Sigmoid colon (tissue), 7 donors: ENCODE measurements at places on chromosomes 2 and 18.
A peak's percentile ranks its signal among the peaks of the same experiment; 100 is the strongest.

DNA sequence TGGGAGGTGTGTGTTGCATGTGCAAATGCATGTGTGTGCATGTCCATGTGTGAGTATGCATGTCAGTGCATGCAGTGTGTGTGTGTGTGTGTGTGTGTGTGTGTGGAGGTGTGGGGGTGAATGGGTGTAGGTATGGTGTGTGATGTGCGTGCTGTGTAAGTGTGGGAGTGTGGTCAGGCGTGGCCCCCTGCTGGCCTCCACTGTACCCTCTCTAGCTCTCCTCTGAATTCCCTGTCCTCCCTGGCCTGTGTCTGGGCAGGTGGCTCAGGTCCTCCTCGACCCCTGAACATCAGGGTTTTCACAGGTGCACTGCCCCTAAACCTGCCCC, 230.2 kb downstream of the CELF4 start:
- no peak for DNase-seq

DNA sequence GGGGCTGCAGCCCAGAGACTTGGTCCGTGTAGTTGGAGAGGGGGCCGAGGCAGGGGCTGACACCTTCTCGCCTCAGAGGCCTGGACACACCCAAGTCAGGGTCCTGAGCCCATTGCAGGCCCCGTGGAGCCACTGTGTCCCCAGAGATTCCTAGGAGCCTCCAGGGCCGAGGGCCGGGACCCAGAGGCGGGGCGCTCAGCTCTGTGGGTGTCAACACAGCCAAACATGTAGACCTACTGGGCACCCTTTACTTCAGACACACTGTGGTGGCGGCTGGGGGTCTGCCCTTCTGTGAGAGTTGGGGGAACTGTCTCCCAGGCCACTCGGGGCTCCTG, 459 bp upstream of the ESPNL start:
- peak; percentile 50 for DNase-seq

- no peak for DNase-seq
Observed at GRCh38 chr18:72995558-72995957, 127.8 kb upstream of the NETO1 start.

GRCh38 chr2:15222856-15223255, 338.3 kb downstream of the NBAS start:
- DNase-seq: no peak

GRCh38 chr2:217714287-217714751, 288.5 kb downstream of the TNS1 start:
- DNase-seq: peak; percentile 81

DNA sequence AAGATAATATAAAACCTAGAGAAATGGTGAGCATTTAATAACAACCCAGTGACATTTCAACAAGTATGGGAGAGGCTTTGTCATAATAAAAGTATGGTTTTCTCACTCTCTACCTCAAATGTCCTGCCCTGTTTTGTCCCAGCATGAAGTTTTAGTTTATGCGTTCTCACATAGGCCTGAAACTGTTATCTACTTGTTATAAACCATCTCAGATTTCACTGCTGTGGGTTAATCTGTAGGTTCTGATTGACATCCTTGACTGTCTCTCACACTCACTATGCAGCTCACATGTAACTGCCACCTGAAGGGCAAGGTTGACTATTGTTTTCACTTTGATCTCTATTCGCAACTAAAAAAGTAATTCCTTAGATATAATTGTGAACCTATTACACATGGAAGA, 44.9 kb downstream of the ZEB2 start:
- no peak for DNase-seq

DNA sequence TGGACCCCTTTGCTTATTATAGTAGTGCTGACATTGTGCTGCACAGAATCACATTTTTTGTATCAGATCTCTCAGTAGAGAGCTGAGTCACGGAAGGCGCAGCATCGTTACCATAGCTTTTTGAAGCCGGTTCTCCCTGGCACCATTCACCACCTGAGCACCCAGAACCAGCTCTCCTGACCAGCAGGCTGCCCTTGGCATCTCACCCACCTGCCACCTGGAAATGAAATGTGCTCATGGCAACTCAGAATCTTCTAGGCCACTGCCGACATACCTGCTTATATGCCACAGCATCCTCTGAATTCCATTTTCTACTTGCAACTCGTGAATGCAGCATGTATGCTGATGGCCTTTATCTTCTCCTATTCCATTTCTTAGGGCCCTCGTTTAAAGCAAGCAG, 62.7 kb downstream of the COA5 start:
- DNase-seq: no peak

- DNase-seq: peak; percentile 78
Observed at GRCh38 chr18:9719421-9719981, 11.4 kb downstream of the RAB31 start.
